ENCODE measurements at places on chromosomes 12 and 14.
A peak's percentile ranks its signal among the peaks of the same experiment; 100 is the strongest.

DNA sequence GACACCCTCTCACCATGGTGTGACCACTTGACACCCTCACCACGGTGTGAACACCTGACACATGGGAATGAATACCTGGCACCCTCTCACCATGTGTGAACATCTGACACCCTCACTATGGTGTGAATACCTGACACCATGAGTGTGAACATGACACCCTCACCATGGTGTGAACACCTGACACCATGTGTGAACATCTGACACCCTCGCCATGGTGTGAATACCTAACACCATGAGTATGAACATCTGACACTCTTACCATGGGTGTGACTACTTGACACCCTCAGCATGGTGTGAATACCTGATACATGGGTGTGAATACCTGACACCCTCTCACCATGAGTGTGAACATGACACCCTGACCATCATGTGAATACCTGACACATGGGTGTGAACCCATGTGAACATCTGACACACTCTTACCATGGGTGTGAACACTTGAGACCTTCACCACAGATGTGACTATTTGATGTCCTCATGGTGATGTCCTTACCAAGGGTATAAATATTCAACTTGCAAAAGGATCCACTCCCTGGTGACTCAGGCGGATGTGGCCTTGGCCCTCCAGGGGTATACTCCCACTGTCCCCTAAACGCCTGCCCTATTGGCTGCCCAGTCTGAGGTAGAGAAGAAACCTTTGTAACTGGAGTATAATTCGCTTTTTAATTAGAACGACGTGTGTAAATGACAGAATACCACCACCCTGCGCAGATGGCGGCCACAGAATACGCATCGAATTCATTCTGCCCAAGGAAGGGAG, 29.1 kb downstream of the RFLNA start:
- DNase-seq = no peak

DNA sequence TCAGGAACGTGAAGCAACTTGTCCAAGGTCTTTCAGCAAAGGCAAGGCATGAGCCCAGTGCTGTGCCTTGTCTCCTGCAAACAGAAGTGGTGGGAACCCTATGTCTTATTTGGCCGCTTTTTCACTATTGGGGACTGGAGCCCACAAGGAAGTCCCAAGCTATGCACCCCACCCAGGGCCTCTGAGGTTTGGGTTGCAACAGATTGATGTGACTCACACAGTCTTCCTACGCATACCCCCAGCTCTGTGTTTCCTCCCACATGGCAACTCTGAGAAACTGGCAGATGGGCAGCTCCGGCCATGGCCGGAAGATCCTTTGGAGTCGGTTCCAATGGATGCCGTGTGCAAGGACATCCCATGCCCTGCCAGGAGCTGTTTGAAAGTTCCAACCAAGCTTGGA, 28.3 kb upstream of the CMKLR1 start:
- DNase-seq = no peak

GRCh38 chr14:99564256-99564925, 39.6 kb downstream of the CCDC85C start:
- no peak for DNase-seq

DNA sequence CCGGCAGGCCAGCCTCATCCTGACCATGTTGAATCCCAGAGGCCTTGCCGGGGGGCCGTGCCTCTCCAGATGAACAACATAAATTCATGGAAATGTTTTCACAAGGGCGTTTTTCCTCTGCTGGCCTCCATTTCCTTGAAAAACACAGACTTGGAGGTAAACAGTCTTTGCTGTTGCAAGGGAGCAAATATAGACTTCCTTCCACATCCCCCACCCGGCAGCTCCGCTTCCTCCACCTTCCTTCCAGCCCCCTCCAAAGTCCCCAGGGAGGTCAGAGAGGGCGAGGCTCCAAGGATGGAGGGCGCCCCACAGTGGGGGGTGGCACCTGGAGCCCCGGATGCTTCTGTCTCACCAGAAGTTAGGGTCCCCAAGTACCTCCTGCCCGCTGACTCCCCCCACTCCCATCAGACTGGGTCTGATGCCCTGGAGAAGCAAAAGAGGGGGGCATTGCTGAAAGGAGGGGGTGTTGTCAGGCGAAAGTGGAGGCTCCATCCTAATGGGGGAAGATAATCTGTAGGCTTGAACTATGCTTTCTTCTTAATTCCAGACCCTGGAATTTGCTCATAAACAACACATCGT, 31.1 kb downstream of the CALM1 start:
- DNase-seq = no peak

DNA sequence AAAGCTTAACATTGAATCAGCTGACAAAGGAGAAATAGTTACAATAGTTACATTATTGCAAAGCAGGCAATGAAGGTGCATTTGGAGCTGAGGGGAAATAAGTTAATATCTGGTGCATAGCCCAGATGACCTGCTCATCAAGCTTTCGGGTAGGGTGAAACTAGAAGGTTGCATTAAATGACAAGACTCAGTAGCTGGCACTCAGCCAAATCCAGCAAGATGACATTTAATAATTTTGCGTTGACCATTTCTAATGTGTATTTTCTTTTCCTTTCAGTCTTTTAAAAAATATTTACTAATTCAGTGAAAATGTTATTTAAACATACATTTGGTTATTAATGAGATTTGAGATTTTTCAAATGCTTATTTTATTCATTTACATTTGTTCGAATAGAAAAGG, 188.6 kb downstream of the SLC5A8 start:
- DNase-seq = no peak

- no peak for DNase-seq
Observed at GRCh38 chr12:110123919-110124268, 263 bp upstream of the IFT81 start.

DNA sequence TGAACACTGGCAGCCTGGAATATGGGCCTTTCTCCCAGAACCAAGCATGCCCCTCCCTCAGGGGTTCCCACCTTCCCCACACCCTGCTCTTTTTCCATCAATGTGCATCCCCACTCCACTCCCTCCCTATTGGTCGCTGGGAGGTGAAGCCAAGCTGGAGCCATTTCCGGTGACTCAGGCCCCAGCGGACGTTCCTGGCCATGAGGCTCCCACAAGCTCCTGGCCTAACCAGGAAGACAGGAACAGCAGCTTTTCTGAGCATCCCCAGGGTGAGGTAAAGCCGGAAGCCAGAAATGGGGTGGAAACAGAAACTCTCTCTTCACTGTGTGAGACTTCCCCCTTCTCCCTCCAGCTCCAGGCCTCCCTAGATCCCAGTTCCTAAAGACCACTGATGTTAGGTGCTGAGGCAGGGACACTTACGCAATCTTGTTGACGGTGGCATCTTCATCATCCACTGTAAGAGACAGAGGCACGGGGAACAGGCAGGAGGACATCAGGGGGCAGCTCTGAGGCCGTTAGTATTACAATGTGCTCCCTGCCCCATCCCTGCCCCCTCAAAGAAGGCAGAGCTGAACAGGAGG, 5.1 kb downstream of the LMBR1L start:
- no peak for DNase-seq

DNA sequence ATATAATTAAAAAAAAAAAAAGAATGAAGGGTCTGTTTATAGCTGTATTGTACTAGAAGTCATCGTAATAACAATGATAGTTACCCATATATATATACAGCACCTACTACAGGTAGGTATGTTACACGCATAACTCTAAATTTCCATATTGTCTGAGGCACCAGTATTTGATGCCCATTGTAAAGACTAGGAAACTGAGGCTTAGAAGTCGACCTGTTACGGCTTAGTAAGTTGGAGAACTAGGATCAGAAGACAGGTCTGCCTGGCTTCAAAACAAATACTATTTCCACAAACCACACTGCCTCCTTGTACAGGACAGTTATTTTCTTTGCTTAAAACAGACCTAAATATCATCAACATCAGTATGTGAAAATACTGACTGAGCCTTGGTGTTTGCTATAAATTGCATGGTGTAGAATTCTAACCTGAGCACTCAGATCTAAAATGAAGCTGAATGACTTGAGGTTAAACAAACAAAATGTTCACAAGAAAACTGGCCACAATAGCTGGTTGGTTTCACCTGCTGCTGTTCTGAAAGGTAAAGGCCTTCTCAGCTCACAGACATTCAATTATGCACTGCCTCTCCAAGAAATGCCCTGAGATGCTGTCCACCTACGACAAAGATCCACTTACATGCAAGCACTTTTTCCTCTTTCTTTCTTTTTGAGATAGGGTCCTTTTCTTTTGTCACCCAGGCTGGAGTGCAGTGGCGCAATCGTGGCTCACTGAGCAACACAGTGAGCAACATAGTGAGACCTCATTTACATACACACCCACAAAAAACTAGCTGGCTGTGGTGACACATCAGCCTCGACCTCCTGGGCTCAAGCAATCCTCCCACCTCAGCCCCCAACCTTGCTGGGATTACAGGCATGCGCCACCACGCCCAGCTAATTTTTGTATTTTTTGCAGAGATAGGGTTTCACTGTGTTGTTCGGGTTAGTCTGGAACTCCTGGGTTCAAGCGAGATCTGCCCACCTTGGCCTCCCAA, 35.7 kb downstream of the SSH1 start:
- no peak for DNase-seq

DNA sequence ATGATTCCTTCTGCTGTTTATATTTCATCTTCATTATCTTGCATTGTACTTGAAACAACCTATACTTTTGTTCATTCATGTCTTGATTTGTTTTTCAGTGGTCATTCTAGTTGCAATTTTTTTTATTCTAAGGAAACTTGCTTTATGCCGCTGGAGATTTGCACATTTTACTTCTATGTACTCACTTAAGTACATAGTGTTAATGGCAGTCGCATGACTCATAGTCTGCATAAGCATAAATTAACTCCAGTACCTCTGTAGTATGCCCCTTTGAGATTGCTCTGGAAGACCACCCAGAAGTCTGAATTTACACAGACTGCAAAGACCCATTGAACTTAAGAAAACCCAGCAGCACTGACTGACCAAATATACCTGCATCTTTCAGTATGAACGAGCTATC, 77.0 kb downstream of the MSRB3 start:
- no peak for DNase-seq

DNA sequence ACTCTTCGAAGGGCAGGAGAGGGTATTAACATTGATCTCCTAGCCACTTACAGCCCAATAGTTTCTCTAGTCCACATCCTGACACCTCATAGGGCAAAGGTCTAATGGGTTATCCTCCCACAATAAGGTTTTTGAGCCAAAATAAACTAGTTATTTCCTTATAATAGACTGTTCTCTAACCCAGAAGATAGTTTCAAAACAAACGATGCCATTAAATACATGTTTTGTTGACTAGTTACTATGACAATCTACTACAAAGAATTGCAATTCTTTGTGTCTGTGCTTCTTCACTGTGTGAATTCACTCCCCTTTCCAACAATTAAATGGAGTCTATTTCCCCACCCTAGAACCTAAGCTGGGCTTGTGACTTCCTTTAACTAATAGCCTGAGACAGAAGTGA, 6.4 kb upstream of the ACTR10 start:
- DNase-seq = no peak

DNA sequence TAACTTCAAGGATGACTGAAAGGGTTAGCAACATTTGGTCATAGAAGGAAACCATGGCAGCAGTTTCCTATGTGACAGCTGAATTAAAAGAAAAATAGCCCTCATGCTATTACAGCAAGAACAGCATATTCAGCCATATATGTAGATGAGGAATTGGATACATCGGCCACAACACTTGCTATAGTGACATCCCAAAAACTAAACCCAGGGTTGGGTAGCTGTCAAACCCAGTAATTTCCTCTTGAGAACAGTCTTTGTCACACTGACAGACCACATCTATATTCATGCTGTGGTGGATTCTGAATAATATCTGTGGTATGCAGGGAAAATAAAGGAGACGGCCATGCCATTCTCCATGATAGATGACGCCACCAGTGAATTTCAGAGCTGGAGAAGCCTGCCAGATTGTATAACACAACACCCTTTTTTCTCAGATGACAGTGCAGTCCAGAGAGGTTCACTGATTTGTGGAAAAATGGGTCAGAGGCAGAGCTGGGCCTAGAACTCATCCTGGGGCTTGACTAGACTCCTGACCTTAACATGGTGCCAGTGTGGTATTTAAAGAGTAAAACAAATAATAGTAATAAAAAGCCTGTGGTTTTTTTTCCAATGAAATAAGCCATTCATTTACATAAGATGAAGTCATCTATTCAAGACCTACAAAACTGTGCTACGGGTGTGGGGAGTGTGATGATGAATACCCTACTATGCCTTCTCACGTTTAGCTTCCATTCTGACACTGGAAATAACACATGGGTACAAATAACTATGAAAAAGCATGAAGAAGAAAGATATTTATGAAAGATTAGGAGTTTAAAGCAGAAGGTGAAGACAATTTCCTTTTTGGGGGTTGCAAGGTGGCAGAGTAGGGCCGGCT, 32.3 kb downstream of the EFCAB11 start:
- peak; percentile 57 for DNase-seq

DNA sequence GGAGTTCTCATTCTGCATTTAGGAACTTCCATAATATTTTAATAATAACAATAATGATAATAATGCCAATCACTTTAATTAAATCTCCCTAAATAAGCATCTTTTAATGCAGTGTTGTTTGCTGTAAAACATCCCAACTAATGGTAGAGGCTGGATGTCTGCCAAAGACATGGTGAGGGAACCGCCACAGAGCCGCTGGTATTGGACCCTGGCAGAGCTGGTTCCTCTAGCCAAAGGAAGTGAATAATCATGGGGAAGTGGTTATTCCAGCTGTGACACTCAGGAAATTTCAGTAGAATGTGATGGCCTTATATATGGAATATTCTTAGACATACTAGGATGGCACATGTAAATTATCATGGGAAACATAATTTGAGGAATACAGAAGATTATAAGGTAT, 483.3 kb downstream of the ZFP36L1 start:
- no peak for DNase-seq

Data from COLO829 (cell line).